ENCODE measurements at places on chromosomes 11 and 22. TPM values are rescaled to one million over a fixed set of nuclear protein-coding genes. Genes with fewer than 3 reads are reported as not detected.
A peak's percentile ranks its signal among the peaks of the same experiment; 100 is the strongest.

DNA sequence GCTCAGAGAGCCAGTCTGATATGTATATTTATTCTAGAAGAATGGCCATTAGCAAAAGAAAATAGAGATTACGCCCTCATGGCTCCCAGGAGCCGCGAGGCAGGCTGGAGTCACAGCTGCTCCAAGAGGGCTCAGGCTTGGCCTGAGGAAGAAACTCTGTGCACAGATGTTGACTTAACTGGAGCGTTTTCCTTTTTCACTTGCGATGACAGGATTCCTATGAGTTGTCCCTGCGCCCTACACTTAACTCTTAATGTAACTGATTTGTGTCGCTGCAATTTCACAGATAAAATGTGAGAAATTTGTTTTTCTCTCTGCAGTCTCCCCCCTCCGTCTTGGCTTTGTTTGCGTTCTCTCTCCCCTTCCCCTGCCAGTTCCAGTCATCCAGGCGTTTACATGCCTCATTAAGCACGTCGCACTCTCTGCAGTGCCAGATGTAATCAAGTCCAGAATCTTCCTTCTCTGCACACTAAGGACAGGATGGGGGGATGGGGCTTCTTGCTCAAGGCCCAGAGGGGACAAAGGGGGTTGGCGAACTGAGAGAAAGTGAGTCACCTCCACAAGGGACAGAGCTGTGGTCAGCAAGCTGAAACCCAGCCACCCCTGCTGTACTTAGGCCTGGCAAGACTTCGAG is 1060.1 kb downstream of the NTM start:
- H3K36me3 ChIP-seq, result no peaks in the 10 kb centered on the region
- DNase-seq, result no peak
- H3K27me3 ChIP-seq, result no peaks in the 10 kb centered on the region
- H3K4me3 ChIP-seq, result no peak overlapping the region
- H3K4me1 ChIP-seq, result no peaks in the 10 kb centered on the region

DNA sequence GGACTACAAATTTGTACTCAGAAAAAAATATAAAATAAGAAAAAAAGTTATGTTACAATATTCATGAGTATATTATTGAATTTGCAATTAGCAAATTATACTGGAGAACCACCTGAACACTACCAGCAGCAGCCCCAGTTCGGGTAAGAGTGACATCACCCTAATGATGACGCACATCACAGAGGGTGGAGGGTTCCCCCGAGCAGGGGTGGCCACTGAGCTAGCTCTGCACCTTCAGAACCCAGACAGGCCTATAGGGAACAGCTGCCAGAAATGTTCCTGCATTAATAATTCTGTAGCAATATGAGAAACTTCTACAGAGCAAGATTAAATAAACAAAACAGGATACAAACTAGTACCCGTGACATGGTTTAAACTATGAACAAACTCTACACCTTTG is 17.5 kb upstream of the ARAP1 start:
- H3K27ac ChIP-seq, result no peak overlapping the region
- no peaks in the 10 kb centered on the region for H3K27me3 ChIP-seq
- no peak for DNase-seq
- no peak overlapping the region for H3K4me3 ChIP-seq
- no peaks in the 10 kb centered on the region for H3K36me3 ChIP-seq

GRCh38 chr22:29258407-29259252 is 9.2 kb downstream of the RHBDD3 start:
- H3K4me3 ChIP-seq, result no peak overlapping the region
- peaks cover 6% of the 10 kb centered on the region for H3K4me1 ChIP-seq
- DNase-seq, result no peak
- H3K27ac ChIP-seq, result no peak overlapping the region

DNA sequence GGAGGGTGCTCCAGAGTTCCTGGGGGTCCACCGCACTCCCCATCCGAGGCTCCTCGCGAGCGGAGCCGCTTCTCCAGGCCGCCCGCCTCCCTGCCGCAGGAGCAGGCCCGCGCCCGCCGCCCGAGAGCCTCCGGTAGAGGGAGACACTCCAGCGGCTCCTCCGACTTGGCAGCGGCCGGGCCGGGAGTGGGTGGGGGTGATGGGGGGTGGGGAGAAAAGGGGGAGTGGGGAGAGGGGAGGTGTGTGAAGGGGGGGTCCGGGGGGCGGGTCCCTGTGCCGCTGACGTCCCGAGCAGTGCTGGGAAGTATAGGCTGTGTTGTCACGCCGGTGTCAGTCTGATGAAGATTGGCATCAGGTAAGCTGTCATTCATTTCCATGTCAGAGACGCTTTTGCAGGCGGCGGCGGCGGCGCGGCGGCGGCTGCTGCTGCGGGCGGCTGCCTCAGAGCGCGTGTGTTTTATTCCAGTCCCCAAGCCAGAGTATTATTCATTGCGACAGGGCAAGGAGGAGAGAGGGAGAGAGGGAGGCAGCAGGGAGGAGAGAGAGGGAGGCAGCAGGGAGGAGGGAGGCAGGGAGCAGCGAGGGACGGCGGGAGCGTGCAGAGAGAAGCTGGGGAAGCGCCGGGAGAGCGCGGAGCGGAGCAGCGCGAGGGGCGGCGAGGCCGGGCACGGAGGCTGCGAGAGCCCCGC is at the start of gene PKNOX2:
PKNOX2 (plus strand) TSS at position 330 of the 689 bp plus-strand sequence. CDS start 186,555 bp downstream, outside the sequence.
- H3K27me3 ChIP-seq, result peaks cover 74% of the 10 kb centered on the region
- H3K27ac ChIP-seq, result no peak within 1 kb of the TSS
- peaks cover 4% of the 10 kb centered on the region for H3K36me3 ChIP-seq
- peak; percentile 58 for DNase-seq
- peak within 1 kb of the TSS; percentile 72 for H3K4me3 ChIP-seq
- peaks cover 20% of the 10 kb centered on the region for H3K4me1 ChIP-seq

DNA sequence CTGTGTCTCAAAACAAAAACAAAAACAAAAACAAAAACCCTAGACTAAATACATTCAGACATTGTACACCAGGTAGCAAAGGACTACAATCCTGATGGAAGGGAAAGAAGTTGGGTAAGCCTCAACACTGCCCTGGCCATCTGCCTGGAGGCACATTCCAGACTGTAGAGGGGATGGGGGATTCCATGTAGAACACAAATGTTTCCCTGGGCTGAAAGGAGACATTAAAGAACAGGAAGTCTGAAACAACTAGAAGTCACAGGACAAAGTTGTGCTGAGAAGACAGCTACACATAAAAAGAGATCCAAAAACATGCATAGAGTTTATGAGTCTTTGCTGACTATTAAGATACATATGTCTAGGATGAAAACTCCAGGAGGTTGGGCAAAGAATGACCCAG is 83.9 kb downstream of the RRAS2 start:
- H3K4me3 ChIP-seq, result no peak overlapping the region
- peaks cover 43% of the 10 kb centered on the region for H3K4me1 ChIP-seq
- H3K36me3 ChIP-seq, result peaks cover 61% of the 10 kb centered on the region
- no peaks in the 10 kb centered on the region for H3K27me3 ChIP-seq

DNA sequence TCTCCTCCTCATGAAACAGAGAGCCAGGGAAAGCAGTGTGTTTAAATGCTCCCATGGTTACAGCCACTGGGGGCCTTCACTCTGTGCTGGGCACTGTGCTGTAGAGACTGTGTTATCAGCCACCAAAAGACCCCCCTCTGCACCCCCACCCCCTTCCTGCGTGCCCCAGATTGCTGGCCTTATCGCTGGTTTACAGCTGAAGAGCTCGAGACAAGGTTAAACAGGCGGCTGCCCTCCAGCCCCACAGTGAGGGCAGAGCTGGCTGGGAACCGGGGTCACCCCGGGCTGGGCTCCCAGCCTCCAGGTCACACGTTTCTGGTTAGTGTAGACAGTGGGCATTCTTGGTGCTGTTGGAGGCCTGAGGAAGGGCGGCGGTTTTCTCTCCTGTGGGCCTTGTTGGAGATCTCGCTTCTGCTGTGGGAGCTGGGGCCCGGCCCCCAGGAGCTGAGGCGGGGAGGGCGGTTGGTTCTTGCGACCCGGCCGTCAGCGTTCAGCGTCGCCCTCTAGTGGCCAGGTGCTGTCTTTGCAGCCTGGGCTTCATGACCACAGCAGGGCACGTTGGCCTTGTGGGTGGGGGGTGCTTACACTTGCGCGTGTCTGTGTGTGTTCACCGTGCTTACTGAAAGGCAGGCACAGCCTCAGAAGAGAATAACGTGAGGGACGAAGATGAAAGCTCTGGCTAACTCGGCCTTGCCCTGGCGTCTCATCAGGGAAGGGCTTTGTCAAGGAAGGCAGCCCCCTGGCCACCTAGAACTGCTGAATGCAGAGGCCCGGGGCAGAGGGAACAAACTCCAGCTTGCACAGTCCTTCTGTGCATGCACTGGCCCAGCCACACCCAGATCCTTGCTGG is 40.8 kb downstream of the TBC1D22A start:
- peak; percentile 69 for DNase-seq
- H3K4me3 ChIP-seq, result no peak overlapping the region
- H3K36me3 ChIP-seq, result peaks cover 61% of the 10 kb centered on the region
- peak overlapping the region; percentile 32 for H3K27ac ChIP-seq
- peaks cover 28% of the 10 kb centered on the region for H3K4me1 ChIP-seq
- no peaks in the 10 kb centered on the region for H3K27me3 ChIP-seq

DNA sequence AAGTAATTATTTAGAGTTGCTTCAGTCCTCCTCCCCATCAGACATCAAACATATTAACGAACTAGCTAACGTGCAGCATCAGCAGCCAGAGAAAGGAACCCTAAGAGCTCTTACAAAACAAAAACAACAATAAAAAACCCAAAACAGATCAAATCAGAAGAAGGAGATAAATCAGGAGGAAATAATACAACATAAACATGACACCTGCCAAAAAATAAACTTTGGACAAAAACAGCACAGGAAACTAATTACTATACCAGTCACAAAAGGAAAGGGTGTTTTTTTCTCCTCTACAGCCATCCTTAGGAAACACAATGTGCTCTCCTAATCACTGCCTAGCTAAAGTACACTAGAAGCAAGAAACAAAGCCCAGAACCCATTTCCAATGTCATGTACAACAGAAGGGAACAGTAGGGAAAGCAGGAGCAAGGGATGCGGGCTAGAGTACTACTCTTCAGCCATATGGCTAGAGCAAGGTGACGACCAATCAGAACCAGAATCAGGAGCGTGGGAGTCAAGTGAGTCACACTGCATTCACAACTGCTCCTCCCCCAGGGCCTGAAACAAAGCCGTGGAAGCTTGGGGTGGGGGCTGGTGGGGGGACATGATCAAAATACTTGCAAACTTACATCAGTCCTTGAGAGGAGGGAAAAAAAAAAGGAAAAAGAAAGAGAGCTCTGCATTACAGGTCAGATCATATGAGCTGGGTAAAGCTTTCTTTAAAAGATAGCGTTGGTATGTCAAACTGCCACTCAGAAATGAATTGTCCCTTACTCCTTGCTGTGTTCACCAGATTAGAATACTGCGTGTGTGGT is 60.4 kb downstream of the LARGE2 start:
- no peaks in the 10 kb centered on the region for H3K27me3 ChIP-seq
- H3K36me3 ChIP-seq, result peaks cover 11% of the 10 kb centered on the region
- H3K4me3 ChIP-seq, result no peak overlapping the region

GRCh38 chr11:11056749-11057471 is 199.1 kb upstream of the ZBED5 start:
- H3K27ac ChIP-seq, result no peak overlapping the region
- peaks cover 5% of the 10 kb centered on the region for H3K27me3 ChIP-seq
- H3K4me3 ChIP-seq, result no peak overlapping the region
- DNase-seq, result no peak
- H3K4me1 ChIP-seq, result no peaks in the 10 kb centered on the region
- H3K36me3 ChIP-seq, result no peaks in the 10 kb centered on the region

GRCh38 chr11:103338621-103339484 is 229.6 kb downstream of the DYNC2H1 start:
- H3K4me1 ChIP-seq, result no peaks in the 10 kb centered on the region
- no peaks in the 10 kb centered on the region for H3K36me3 ChIP-seq
- DNase-seq, result no peak
- no peak overlapping the region for H3K27ac ChIP-seq
- no peaks in the 10 kb centered on the region for H3K27me3 ChIP-seq
- H3K4me3 ChIP-seq, result no peak overlapping the region

DNA sequence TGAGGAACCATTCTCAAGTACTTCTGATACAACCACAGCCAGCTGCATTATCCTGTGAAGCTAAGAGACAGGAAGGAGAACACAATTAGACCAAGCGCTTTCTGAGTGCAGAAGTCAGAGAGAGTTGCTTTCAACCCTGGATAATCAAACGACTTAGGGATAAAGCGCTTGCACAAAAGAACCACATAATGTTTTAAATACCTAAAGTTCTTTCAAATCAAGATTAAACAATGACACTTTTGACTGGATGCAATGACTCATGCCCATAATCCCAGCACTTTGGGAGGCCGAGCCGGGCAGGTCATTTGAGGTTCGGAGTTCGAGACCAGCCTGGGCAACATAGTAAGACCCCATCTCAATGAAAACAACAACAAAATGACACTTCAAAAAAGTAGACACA is 145.1 kb downstream of the SWAP70 start:
- no peak for DNase-seq
- H3K27ac ChIP-seq, result no peak overlapping the region
- no peaks in the 10 kb centered on the region for H3K4me1 ChIP-seq
- H3K4me3 ChIP-seq, result no peak overlapping the region
- H3K27me3 ChIP-seq, result no peaks in the 10 kb centered on the region

DNA sequence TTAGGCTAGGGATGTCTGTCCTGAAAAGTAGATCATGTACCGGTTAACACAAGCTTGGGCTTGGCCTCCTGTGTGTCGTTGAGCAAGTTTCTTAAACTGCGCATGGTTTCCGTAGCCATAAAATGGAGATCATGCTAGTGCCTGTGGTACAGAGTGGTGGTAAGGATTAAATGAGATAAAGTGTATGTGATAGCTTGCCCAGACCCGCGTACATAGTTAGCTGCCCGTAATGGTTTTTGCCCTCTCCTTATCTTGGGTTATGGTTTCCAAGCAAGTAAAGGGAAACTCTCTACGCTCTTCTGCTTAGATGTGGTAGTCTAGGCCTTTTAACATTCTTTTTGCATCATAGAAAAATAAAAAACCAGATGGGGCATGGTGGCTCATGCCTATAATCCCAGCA is 11.0 kb upstream of the PTPRJ start:
- H3K4me1 ChIP-seq, result peaks cover 8% of the 10 kb centered on the region
- H3K36me3 ChIP-seq, result no peaks in the 10 kb centered on the region
- H3K27me3 ChIP-seq, result no peaks in the 10 kb centered on the region
- no peak overlapping the region for H3K4me3 ChIP-seq
- DNase-seq, result no peak
- H3K27ac ChIP-seq, result no peak overlapping the region

DNA sequence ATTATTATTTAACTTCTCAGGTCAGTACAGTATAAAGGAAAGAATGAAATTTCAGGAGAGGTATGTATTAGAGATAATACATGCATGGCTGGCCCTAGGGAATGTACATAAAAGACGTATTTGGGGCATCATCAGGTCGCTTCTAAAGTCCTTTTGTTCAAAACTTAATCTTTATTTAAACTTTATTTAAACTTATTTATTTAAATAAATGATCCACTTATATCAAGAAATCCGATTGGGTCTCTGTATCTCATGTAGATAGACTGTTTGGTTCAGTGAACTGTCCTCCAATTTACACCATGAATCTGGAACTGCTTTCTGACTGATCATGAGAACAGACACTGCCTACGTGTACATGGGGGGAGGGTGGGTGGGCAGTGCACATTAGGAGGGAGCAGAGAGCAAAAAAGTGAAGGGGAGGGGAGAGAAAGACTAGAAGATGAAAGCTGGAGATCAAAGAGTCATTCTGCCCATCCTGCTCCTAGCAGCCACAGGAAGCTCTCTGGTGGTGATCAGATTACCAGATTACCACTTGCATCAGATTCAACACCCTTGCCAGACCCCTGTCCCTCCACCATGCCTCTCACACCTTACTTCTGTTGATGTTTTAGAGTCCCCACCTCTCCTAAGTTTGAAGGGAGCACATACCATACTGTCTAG is 92.1 kb upstream of the MTMR2 start:
- H3K27me3 ChIP-seq, result no peaks in the 10 kb centered on the region
- DNase-seq, result peak; percentile 45
- peaks cover 45% of the 10 kb centered on the region for H3K4me1 ChIP-seq
- H3K36me3 ChIP-seq, result no peaks in the 10 kb centered on the region
- no peak overlapping the region for H3K4me3 ChIP-seq

SMC1B gene
- total RNA-seq, result 0.81 TPM

LINC01488 gene
- not detected for total RNA-seq

C22orf31 gene
- not detected for total RNA-seq

MS4A6E gene
- not detected for total RNA-seq

GDPD4 gene
- not detected for total RNA-seq

Measured in activated CD4-positive, alpha-beta memory T cell treated with anti-CD3 and anti-CD28 coated beads, Interleukin-2, amount 10 ng/mL, durations not matched to agents 7 days and 5 days (primary cell).